ENCODE measurements at places on chromosomes 5 and 9.
A peak's percentile ranks its signal among the peaks of the same experiment; 100 is the strongest.

GRCh38 chr9:32551276-32552051 is 663 bp upstream of the SMIM27 start:
- peak; percentile 11 for DNase-seq

- DNase-seq = no peak
Observed at GRCh38 chr9:127779136-127779981, 893 bp upstream of the SH2D3C start.

GRCh38 chr5:168552146-168552545 is 23.0 kb downstream of the FBLL1 start:
- no peak for DNase-seq

DNA sequence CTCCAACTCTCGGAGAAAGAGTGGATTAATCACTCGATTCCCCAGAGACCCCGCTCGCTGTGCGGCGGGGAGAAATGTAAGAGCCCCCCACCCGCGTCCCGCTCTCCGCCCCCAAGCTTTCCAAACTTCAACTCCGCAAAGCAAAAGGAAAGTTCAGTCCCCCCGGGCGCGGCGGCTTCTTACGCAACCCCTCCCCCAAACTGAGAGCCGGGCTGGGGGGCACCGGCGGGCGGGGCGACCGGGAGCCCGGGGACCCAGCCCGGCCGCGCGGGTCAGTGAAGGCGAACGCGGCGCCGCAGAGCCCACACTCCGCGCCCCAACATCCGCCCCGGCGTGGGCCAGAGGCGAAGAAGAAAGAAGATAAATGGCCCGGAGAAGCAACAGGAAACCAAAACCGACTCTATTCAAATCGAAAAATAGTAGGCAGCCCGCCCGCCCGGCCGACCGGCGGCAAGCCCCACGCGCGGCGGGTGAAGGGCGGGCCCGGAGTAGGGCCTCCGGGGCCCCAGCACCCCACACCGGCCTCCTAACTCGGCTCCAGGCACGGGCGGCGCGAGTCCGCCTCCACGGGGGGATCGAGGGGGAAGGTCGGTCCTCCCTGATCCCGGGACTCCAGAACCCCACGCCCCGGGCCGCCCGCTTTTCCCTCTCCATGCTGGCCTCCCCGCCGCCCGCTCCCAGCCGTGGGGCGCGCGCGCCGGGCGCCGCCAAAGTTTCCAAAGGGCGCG is 720 bp downstream of the NOTCH1 start:
- DNase-seq = peak; percentile 35

DNA sequence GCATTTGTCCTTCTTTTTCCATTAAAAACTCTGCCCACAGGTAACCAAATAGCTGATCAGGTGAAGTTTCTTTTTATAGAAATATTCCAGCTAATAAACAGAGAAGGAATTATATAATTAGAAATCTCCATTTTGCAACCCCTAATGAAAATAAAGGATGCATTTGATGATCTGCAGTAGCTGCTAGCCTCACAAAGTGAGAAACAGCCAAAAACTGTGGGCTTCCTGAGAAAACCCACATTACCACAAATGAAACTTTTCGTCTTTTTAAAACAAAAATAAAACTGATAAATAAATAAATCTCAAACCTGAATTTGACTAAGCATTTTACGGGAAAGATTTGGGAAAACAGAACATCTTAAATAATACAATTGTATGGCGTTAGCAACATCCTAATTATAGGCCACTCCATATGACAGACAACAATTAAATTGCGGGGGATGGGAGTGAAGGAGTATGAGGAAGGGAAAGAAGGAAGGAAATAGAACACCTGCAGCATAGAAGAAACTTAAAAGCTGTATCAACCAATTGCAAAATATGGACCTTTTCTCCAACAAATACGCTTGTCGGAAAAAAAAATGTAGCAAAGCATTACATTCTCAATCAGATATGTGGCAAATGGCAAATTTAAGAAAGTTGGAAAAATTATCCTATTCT is 283.0 kb upstream of the ITGA1 start:
- no peak for DNase-seq

DNA sequence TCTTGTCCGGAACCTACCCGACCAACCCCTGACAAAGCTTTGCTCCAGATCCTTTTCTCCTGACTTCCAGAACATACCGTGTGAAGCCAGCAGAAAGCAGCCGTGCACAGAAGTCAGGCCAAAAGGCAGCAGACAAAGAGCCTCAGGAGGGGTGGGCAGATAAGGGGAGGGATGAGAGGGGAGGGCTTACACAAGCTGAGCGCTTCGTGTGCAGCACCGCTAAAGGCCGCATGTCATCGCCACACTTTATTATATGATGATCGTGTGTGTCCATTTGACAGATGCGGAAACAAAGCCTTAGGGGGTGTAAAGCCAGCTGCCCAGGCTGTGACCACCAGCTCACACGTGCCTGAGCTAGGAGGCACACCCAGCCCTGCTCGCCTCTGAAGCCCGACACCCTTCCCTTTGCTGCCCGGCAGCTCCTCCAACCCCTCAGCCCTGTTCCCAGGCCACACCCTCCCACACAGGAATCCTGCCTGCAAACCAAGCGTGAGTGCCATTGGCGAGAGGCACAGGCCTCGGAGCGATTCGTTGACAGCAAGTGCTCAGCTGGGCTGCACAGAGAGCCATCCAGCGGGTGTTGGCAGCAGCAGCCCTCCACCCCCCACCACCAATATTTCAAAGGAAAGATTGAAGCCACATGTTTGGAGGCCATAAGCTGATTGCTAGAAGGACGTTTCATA is 170.5 kb upstream of the SMIM23 start:
- DNase-seq = no peak

DNA sequence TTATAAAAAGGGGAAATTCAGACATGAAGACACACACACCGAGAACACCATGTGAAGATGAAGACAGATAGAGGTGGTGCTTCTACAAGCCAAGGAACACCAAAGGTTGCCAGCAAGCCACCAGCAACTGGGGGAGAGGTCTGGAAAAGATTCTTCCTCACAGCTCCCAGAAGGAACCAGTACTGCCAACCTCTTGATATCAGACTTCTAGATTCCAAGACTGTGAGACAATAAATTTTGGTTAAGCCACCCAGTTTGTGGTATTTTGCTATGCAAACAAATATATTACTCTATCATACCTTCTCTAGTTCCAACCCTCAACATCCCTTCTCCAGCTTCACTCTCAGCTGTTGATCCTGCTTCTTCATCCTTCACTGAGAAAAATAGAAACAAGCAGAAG is 451.1 kb downstream of the EBF1 start:
- DNase-seq = no peak

DNA sequence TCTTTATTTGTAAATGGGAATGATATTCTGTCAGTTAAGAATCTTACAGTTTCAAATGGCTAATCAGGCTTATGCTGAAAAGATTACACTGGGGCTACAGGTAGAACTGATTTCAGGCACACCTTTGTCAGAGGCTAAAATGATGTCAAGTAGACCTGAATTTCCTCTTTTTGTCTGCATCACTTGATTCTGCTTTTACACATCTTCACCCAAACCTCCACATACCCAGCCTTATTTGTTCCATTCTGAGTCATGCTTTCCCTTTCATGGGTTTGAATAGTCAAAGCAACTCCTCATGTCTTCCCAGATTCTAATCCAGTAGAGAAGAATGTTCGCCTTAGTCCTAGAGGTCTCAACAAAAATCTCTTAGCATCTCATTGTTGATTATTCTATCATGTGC is 156.4 kb downstream of the CWC27 start:
- no peak for DNase-seq

- no peak for DNase-seq
Observed at GRCh38 chr5:140114341-140115185, 654 bp downstream of the PURA start.

DNA sequence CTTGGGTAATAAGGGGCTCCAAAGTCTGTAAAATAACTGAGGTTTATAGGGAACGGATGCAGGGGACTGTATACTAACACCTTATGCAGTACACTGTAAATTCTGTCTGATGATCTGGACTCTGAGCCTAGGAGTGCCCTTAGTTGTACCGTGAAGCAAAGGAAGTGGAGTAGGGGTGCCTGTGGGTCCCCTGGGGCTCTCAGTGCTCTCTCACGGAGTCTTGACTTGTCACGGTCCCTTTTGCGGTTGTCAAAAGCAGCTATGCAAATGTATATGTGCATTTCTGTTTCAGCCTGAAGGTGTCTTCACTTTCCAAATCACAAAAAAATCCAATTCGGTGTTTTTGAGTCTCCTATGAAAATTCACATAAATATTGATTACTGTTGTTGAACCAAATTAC is 17.8 kb downstream of the DMRT1 start:
- DNase-seq = no peak

DNA sequence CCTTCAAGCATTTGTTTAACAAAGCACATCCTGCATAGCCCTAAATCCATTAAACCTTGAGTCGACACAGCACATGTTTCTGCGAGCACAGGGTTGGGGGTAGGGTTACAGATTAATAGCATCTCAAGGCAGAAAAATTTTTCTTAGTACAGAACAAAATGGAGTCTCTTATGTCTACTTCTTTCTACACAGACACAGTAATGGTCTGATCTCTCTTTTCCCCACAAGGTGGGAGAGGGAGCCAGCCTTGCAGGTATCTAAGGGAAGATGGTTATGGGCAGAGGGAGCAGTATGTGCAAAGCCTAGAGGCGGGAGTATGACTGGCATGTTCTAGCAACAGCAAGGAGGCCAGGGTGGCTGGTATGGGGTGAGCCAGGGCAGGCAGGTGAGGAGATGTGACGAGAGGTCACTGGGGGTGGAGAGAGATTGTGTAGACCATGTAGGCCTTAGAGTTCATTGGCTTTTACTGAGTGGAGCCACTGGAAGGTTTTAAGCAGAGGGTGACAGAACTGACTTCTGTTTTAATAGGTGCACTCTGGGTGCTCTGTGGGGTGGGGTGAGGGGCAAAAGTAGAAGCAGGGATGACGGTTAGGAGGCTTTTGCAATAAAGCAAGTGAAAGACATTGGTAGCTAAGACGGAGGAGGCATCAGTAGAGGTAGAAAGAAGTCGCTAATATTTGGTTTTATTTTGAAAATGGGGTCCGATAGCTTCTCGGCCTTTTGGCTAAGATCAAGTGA is 5.1 kb upstream of the RPS14 start:
- no peak for DNase-seq

- no peak for DNase-seq
Observed at GRCh38 chr5:132640613-132641012, 17.4 kb upstream of the IL13 start.

DNA sequence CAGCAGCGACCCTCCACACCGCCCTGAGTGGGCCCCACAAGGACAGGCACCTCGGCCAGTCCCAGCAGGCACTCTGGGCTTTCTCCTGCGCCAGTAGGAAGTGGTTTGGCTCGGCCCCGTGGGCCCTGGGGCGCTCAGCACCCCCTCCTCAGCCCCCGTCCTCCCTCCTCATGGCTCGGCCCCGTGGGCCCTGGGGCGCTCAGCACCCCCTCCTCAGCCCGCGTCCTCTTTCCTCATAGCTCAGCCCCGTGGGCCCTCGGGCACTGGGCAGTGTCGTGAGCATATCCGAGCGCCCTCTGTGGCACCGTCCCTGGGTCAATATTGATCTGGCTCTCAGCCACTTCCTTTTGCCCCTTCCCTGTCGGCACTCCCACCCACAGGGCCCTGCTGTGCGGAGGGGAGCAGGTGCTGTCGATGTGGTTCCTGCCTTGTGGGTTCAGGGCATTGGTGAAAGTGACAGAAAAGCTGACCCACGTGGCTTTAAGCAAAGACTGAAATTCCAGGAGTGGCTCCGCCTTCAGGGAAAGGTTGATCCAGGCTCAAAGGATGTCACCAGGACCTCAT is 5.5 kb upstream of the SCGB3A1 start:
- no peak for DNase-seq

- no peak for DNase-seq
Observed at GRCh38 chr5:158553962-158554336, 545.8 kb downstream of the EBF1 start.

- DNase-seq = no peak
Observed at GRCh38 chr5:14687023-14687665, 22.6 kb downstream of the OTULIN start.

DNA sequence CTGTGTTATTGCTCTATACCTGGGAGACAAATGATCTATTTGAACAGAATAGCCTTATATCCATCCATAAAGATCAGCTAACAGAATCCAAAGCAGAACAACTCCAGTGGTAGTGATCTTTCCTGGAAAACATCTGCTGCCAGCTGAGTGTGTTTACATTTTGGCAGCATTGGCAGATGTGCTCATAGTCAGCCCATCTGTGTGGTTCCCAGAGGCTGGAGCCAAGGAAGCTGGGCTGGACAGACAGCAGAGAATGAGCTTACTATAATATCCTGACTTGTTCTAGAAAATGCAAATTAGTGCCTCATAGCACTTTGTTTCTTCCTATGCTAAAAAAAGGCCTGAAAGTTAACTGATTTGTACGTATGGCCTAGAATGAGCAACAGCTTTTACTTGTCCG is 99.7 kb downstream of the ST8SIA4 start:
- DNase-seq = no peak

DNA sequence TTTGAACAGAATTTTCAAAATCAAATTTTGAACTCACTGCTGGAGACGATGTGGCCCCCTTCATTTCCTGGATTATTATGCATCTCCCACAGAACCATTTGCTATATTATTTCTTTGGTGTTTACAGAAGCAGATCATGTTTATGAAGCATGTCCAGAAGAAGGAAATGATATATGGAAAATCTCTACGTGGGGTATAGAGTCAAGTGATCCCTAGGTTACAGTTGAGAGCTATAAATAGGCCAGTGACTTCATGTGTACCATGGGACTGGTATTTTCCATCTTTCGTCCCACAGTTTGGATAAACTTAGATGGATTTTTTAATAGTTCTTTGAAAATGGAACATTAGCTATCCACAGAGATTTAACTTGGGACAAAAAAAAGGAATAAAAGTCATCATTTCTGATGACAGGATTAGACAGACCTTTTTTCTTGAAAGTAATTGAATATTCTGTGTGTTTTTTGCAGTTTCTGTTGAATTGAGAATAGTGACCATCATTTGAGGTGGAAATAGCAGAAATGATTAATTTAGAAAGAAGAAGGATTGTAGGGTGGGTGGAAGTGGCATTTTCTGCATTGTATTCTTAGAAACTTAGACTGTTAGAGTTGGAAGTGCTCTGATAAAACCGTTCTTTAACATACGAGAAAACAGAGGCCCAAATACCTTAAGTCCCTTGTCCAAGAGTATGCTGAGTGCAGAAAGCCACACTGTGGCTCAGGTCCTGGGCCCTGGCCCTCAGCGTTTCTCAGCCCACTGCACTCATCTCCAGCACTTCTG is 136.4 kb downstream of the PIP5K1B start:
- DNase-seq = no peak

- DNase-seq = peak; percentile 70
Observed at GRCh38 chr5:179801304-179802206, 5.1 kb downstream of the MGAT4B start.

GRCh38 chr9:137705906-137706305 is 87.1 kb downstream of the EHMT1 start:
- DNase-seq = no peak

- no peak for DNase-seq
Observed at GRCh38 chr9:2502210-2502609, 119.4 kb upstream of the VLDLR start.

All from activated CD4-positive, CD25-positive, alpha-beta regulatory T cell (primary cell).